Activated CD4-positive, alpha-beta T cell treated with anti-CD3 and anti-CD28 coated beads, Interleukin-2, amount 50 U/mL, for 1 hour (primary cell): ENCODE measurements at places on chromosomes 7 and 10.

DNA sequence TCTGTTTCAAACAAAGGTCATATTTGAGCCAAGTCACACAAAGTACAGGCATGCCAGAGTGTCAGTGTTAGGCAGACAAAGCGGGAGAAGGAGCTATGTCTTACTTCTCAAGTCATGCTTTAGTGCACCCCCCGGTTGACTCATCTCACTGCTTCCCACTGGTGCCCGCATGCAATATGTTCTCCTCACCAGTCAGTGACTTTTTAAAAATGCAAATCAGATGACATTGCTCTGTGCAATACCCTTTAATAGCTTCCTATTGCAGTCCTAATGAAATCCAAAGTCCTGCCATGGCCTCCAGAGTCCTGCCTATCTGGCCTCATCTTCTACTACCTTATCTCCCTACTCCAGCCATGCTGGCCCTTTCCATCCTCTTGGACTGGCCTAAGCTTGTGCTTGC lies 429.1 kb downstream of the ACTR3B start:
- DNase-seq = no peak

- no peak for DNase-seq
Observed at GRCh38 chr10:55740110-55740509, 620.9 kb downstream of the ZWINT start.

DNA sequence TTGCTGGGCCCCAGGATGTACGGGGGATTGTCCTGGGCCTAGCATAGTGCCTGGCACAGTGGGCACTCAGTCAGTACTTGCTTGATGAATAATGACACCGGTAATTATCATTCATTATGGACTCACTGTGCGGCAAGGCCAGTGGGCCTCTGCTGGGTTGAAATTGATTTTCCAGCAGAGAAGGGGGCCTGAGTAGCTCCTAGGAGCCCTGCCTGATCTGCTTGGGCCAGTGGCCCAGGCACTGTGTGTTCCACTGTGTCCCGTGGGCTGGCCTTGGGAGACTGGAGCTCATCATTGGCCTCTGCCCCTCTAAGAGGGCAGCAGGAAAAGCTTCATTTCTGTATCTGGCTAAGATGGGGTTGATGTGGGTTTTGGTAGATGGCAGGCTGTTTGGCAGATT lies 1.4 kb downstream of the CHST3 start:
- DNase-seq = no peak

DNA sequence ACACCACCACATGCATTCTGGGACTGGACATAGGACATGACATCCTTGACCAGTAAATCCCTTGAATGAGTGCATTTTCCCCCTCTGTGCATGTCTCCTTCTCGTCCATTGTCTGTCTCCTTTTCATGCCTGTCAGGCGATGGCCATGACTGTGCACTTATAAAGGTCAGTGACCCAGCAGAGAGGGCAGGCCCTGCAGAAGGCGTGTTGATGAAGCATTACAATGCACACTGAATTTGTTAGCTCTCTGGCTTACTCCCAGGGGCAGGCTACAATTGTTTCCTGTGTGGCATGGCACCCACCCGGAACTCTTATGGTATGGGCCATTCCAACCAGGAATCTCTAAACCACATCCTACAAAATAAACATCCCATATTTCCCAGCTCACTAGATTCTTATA lies 71.1 kb downstream of the SAMD9 start:
- no peak for DNase-seq

DNA sequence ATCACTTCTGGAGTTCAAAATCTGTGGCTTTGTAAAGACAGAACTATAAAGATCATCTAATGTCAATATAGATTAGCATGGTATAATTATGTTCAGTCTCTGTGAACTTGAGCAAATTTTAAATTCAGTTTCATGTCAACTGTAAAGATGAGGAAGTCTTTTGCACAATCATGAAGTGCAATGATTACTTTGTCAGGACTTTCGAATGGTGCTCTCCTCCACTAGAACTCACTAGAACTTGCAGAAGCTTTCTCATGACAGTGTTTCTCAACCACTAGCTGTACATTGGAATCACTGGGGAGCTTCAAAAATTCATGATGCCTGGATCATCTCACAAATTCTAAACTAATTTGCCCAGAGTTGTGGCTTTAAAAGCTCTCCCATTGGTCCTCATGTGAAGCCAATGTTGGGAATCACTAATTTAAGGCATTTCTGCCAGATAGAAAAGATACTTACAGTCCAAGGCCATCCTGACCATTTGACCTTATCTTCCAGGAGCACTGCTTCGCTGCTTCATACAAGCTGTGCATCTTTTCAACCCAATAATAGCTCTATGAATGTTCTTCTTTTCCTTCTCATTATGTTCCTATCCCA lies 12.9 kb downstream of the OR2AE1 start:
- DNase-seq = no peak

DNA sequence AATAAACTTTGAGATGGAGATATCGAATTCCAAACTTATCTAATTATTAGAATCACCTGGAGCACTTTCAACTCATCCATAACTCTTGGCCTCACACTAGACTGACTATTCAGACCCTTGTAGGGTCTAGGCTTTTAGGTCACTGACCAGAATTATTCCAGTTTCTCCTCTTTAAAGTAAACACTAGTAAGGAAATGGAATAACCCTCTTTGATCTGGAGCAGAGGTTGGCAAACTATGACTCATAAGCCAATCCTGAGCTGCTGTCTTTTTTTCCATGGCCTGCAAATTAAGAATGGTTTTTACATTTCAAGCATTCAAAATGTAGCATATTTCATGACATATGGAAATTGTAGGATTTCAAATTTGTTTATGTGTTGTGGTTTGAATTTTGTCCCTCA lies 1601.9 kb downstream of the REEP3 start:
- DNase-seq = no peak

- no peak for DNase-seq
Observed at GRCh38 chr7:93354815-93355214, 122.6 kb downstream of the VPS50 start.

GRCh38 chr7:90488220-90488619 lies 18.8 kb downstream of the PTTG1IP2 start:
- no peak for DNase-seq

- DNase-seq = no peak
Observed at GRCh38 chr10:27225011-27225590, 15.5 kb downstream of the ACBD5 start.

GRCh38 chr10:32095116-32095733 lies 39.0 kb upstream of the KIF5B start:
- no peak for DNase-seq

DNA sequence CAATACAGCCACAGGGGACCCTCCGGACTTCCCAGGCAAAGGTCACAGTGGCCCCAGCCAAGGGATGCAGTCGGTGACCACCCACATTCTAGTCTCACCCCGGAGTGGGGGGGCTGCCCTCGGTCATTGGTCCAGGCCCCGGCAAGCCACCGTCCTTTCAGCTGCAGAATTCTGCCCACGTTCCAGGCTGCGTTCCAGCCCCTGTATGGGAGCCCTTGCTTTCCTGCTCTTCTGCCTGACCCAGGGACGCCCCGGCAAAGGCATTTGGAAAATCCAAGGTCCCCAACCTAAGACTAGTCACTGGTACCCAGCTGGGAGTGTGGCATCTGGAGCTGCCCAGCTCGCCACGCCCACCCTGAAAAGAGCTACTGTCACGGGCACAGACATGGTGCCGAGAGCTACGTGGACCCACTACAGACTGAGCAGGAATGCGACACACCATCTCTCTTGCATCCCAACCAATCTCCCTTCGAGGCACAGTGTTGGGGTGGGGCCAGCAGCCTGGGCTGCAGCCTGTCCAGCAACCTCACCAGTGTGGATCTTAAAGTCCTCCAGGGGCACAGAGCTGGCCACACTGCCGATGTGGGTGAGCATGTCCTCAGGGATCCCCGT lies 18.6 kb downstream of the OGDHL start:
- no peak for DNase-seq

DNA sequence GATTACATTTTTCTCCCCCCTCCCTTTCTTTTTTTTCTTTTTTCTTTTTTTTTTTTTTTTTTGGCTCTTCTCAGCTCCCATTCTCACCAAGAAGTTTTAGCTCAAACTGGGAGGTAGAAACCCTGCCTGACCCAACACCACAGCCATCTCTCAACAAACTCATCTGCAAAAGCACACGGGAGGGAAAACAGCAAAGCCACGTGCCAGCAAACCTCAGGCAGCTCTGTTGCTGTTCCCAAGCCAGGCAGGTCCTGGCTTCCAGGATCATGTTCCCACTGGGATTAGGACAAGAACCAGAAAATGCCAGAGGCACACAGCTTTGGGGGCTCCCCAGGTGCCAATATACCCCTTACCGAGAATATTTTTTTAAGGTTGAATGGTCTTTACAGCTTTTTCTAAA lies 56.7 kb downstream of the ITIH5 start:
- no peak for DNase-seq
